ENCODE measurements at places on chromosomes 12 and 14.

GRCh38 chr12:53255996-53256395, 12.1 kb upstream of the ESPL1 start:
- DNase-seq, result no peak

DNA sequence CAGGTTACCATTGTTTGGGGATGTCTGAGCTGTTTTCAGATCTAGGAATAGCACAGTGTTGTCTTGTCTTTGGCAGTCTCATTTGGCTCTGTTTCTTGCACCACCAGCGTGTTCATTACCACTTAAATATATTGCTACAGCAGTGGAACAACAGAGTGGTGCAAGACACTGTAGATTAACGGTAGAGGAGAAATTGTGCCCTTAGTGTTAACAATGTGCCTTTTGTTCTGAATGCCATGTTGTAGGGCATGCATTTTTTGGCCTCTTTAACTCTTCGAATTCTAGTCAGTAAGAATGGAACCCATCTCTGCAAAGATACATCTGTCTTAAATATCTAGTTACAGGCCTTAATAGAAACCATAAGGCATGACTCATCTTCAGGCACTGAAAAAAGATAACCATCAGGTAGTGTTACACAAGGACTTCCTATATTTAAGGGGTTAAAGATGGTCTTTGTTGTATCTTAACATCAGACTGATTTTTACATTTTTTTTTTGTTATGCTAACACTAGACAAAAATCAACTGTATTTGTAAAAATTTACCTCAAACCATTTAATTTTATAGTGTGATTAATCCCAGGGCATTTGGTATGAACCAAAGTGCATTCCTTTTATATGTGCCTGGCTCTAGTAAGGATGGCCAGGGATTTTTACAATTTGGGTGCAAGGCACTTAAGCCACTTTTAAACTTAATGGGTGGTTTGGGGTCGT, 12.9 kb downstream of the DYRK2 start:
- no peak for DNase-seq

- DNase-seq, result no peak
Observed at GRCh38 chr12:108793756-108794441, 62.6 kb upstream of the CORO1C start.

DNA sequence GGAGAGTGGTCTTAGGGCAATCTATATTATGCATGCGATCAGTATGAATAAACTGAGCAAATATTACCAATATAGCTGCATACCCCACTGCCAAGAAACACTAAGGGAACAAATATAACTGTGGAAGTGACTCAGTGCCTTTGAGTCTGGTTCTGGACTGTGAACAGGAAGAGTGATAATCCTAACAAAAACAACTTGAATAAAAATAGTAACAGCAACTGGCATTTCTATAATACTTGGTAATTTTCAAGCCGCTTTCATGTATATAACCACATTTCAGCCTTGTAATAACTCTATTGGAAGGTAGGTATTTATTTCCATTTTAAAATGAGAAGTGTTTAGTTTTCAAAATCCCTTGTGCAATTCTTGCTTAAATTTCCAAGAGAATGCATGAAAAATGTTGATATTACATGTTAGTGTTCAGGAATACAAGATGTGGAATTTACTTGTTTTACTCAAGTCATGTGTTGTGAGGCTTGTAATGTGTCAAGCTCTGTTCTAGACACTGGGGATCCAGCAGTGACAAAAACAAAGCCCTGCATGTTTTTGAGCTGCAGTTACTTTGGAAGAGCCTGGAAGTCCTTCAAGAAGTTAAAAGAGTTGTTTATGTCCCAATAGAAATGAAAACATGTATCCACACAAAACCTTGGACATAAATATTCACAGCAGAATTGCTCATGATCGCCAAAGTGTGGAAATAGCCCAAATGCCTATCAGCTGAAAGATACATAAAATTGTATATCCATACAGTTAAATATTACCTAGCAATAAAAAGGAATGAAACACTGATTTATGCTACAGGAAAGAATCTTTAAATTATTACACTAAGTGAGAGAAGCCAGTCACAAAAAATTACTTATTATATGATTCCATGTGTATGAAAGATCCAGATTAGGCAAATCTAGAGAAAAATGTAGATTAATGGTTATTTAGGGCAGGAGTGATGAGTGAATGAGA, 338.1 kb upstream of the TMEM132C start:
- DNase-seq, result no peak

DNA sequence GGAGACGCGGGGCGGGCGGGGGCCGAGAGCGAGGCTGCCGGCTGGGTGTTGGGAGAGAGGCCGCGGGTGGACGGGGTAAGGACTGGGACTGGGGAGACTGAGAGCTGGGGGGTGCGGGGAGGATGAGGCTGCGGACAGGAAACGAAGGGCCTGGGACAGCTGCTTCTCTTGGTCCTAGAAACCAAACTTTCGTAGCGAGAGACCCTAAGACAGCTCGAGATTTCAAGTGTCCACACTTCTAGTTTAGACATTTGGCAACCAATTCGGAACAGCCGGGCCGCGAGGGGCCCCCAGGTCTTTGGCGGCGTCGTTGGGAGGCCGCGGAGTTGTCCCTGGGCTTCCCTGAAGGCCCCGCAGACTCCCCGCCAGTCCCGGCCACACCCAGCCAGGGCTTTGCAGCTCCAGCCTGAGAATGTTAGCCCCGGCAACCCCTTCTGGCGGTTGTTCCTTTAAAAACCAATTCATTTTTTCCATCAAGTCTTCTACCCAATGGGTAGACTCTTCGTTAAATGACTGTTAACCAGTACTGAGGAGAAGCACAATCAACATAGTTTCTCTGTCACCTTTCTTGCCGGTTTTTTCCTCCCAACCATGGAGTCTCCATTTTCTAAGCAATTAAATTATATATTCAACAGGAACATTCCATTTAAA, 11.5 kb downstream of the NKX2-1 start:
- no peak for DNase-seq

GRCh38 chr14:86129426-86129825, 599.5 kb downstream of the FLRT2 start:
- no peak for DNase-seq

- DNase-seq, result no peak
Observed at GRCh38 chr14:54754116-54754622, 148.5 kb downstream of the GCH1 start.

DNA sequence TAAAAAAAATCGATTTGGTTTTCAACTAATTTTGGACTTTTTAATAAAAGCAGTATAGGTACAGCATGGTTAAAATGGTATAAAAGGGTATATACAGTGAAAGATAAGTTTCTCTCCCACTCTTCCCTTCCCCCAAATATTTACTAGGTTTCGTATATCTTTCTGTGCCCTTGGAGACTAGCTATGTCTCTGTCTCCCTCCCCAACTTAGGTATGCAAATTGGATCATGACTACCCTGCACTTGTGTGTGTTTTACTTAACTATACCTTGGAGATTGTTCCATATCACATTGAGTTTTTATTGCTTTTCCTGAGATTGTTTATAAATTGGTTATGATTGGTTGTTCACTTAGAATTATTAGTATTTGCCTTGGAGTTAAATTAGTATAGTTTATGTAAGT, 19.4 kb downstream of the AEBP2 start:
- no peak for DNase-seq

GRCh38 chr12:58313091-58313855, 371.9 kb downstream of the ATP23 start:
- no peak for DNase-seq

- DNase-seq, result no peak
Observed at GRCh38 chr12:92995258-92995903, 66.3 kb upstream of the EEA1 start.
